ENCODE measurements at places on chromosomes 4 and X.

DNA sequence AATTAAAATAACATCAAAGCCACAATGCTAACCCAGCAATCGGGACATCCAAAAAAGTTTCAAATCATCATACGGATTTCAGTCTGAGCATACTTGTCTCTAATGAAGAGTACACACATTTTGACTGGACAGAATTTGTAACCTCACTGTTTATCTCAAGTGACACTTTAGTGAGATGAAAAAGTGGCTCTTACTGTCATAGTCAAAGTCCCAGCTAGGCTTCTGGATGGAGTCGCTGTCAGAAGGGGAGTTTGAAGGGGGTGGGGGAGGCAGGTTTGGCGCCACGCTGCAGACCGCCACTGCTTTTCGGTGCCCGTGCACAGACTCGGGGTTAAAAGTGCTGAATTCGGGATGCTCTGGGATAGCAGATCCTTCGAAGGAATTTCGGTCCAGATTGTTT lies 41.0 kb upstream of the MTNR1A start:
- no peak for DNase-seq

DNA sequence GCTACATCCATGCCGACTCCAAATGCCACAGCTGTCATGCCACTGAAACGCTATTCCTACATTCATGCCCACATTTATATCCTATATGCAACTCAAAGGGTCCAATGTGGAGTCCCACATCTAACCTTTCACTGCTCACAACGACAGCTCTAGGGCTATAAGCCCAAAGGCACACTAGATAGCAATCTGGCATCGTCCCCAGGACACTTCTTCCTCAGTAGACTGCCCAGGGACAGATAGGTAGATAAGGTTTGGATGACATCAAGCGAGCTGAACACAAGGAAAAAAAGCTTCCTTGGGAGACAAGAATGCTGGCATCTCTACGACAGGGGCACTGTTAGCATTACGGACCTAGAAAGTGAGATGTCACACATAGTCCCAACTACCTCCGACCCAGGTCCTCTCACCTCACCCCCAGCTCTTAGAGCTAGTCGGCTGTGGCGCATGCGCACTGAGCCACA lies 685 bp downstream of the RAB9B start:
- DNase-seq, result no peak

DNA sequence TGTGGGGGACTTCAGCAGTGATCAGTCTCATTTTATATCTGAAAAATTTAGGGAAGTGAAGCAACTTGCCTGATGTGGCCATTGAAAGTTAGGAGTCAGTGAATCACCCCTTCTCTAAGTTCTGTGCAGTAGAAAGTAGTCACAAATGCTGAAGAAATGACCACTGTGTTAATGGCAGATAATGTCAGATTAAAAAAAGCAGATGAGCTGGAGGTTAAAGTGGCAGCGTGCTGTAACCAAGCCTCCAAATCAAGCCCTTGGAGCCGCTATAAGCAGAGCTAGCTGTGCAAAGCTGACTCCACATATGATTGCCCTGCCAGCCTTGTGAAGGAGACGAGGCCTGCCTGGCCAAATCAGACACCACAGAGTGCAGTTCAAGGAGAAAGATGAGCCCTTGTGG lies 39.2 kb upstream of the PDE5A start:
- no peak for DNase-seq

DNA sequence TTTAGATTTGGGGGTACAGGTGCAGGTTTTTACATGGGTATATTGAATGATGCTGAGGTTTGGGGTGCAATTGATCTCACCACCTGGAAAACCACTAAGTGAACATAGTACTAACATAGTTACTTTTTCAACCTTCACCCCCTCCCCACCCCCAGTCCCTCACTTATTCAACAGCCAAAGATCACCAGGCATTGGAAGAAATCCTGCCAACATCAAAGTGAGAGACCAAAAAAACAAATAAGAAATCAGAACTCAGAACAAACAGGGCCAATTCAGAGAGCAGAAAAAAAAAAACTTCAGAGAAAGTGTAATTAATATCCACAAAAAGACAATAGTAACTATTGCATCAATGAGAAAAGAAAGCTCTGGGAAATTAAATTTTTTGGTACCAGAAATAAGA lies 20.5 kb upstream of the LAP3 start:
- DNase-seq, result no peak

DNA sequence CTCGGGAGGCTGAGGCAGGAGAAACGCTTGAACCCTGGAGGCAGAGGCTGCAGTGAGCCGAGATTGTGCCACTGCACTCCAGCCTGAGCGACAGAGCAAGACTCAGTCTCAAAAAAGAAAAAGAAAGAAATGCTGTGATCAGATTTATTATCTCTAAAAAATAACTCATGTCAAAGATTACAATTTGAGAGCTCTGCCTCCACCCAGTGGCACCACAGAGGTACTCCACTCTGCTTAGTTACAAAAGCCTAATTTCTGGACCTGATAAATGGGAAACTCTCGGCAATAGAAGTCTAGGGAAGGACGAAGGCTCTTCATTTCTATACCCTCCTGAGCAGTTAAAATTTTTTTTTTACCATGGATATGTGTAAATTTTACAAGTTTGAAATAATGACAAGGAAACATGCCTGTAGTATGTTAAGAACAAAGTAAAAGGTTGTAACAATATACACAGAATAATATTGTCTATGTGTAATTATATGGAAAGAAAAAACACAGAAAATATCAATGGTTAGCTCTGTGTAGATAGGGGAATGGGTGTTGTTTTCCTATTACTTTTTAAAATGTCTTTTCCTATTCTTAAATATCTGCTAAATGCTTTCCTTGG lies 149.8 kb downstream of the STIM2 start:
- no peak for DNase-seq

- DNase-seq, result no peak
These were observed 584 bp downstream of the SUV39H1 start for GRCh38 chrX:48696909-48697727.

DNA sequence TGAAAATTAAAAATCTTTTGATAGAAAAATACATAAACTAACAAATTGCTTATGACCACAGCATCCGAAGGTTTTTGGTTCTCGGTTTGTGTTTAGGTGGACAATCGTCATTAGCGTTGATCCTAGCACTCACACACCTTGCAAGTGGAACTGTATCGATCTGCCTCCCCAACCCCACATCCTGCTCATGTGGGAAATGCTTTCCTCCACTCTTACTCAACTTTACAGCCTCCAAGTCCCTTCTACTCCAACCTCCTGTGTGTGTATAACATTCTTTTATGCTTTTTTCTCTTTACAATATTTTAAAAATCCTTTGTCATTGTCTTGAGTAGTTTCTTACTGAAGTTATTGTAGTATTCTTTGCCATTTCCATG lies 15.6 kb upstream of the TMEM131L start:
- no peak for DNase-seq

DNA sequence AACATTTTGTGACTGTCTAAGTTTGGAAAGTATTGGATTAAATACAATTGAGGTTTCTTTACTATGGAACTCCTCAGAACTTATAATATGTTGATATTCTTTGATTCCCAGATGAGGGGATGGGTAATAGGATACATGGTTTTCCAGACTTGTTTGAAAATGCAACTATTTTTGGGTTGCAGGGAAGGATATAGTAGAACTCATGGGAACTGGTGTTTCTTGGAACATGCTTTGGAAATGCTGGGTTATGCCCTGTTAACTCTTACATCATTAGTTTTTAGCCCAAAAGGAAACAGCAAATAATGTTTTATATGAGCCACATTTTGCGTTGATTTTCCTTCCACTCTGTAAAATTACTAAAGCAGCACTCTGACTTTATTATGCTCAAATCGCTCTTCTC lies 41.9 kb downstream of the HPF1 start:
- DNase-seq, result no peak

GRCh38 chr4:111048316-111048715 lies 425.4 kb upstream of the PITX2 start:
- no peak for DNase-seq

GRCh38 chr4:74433541-74434172 lies 11.3 kb upstream of the AREG start:
- no peak for DNase-seq

DNA sequence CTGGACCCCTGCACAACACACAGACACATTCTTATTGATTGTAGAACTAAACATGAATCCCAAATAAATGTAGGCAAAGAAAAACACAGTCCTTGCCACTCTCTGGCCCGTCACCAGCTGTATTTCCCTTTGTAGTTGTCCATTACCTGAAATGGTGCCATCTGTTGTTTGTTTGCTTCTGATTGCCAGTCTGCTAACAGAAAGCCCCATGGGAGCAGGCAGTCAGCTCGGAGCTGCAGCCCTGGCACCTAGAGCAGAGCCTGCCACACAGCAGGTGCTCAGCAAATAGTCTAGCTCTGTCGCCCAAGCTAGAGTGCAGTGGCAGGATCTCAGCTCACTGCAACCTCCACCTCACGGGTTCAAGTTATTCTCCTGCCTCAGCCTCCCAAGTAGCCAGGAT lies 28.9 kb downstream of the CPLX1 start:
- no peak for DNase-seq

DNA sequence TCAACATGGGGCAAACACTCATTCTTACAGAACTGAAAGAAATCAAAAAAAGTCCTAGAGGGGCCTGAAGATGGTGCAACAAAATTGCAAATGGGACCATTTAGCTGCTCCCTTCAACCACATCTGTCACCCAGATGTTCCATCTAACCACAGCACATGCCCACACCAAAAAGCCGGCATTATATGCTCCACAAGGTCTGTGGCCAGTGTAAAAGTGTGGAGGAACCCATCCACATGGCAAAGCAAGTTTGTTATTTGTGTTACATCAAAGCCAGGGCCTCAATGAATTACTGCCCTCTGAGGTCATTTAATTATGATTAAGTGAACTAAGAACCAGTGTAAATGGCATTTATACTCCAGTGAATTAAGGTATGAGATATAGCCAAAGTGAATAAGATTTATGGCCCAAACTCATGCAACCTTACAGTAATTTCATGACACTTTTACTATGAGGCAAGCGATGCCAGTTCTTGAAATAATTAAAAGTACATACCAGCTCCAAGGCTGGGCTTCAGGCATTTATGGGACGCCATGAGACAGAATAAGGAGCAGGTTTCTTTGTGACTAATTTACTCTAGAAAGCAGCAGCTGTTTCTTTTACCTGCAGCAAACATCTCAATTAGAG lies 48.7 kb upstream of the FGF16 start:
- no peak for DNase-seq

DNA sequence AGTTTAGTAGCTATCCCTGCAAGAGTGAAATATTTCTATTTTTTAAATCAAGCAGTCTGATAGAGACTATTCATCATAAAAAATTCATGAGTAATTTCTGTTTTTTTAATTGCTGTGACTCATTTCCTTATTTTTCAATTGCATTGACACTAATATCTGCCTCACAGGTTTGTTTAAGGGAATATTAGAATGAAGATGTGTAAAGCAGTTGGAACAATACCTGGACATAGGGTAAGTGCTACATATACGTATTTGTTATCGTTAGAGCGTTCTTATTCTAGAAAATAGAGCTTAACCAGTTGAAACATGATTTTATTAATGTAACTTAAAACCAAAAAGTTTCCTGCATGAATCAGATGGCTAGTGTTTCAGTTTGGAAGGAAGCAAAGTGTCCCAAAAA lies 2211.3 kb downstream of the PCDH7 start:
- DNase-seq, result no peak

GRCh38 chrX:23505531-23506303 lies 161.6 kb upstream of the PRDX4 start:
- no peak for DNase-seq

- no peak for DNase-seq
These were observed 29.9 kb upstream of the CXXC4 start for GRCh38 chr4:104524591-104524990.

DNA sequence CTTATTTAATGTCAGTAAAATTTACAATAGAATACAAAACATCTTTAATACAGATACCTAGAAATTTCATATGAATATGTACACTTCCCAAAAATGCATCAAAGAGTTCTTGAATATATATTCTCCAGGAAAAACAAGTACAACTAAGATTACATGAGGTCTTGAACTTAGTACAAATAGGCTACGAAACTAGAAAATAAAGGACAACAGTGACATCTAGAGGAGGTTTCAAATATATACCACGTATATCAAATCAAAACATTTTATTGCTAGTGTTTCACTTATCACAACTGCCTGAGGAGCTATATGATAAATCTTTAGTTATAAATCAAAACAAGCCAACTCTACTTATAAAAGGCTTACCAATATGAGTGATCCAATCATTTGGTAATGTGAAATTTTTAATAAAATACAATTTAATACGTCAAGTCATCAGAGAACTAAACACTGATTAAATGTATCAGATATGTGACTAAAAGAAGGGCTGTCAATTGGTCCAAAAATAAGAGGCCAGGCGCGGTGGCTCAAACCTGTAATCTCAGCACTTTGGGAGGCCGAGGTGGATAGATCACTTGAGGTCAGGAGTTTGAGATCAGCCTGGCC lies 36.6 kb downstream of the ANAPC10 start:
- no peak for DNase-seq

DNA sequence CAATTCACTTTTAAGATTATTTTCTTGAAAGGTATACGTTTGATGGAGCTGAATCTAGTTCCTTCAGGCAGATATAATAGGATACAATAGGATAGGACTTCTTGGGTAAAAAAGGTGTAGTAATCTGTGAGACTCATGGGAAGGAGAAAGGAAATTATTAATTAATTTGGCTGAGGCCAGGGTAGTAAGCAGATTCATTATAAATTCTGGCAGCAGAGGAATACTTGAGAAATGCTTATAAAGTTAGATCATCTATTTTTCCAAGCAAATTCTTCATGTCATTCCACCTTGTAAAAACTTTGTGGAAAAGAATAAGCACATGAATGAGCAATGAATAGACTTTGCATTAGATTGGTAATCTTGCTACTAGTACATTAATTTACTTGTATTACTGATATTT lies 46.9 kb downstream of the GYPE start:
- DNase-seq, result no peak

DNA sequence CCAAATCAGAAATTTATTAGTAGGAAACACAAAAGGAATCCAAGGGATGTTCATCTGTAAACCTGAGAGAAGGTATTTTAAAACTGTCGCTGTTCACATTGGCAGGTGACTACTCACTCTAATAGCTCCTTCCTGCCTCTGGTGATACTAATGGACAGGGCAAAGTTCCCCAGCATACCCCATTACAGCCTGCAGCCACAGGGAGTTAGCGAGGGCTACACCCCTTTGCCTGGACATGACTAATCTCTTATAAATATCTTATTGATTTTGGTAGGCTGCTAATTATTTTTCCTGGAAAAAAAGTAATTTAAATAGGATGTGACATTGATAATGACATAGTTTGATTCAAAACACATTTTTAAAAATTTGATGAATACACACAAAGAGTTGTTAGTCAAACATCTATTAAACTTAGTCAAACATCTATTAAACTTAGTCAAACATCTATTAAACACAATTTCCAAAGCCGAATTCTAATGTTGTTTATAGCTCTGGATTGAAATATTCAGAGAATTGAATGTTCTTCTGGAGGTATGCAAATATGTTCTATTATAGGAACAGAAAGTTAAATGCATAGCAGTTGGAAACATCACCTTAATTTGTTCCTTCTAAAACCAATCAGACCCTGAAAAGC lies 83.0 kb upstream of the CBR4 start:
- DNase-seq, result no peak

- no peak for DNase-seq
These were observed 102.8 kb upstream of the BMP2K start for GRCh38 chr4:78673337-78673736.

- no peak for DNase-seq
These were observed 97.0 kb upstream of the DGKK start for GRCh38 chrX:50567636-50568035.

Measured in NCI-H187 treated with DMSO at 0.1 percent for 48 hours (cell line).